ENCODE measurements at places on chromosomes 2 and 18.
A peak's percentile ranks its signal among the peaks of the same experiment; 100 is the strongest.

DNA sequence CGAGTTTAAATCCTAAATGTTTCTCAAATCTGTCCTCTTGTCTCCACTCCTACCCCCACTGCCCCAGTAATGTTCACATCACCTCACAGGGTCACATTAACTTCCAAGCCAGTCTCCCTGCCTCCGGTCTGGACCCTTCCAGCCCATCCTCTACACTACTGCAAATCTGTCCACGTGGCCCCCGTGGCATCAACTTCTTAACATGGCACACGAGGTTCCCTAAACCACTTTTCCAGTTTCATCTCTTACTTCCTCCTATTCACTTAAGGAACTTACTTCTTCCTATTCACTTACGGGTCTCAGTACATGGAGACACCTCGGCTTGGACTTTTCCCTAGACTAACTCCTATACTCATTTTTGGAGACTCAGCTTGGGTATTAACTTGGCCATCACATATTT, 27.0 kb downstream of the MRPL33 start:
- DNase-seq: no peak

DNA sequence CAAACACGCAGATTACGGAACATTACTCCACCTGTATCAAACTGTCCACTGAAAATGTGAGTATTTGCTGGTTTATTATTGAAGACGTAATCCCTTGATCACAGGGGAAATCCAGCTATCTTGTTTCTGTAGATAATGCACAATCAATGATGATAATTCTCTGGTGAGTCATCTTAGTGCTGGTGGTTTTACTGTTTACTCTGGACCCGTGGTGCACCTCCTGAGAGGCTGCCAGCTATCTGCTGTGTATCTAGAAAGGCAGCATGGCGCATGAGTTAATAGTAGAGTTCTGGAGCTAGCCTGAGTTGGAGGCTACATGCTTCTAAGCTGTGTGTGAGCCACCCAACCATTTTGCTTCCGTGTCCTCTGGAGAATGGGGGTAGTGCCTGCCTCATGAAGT, 6.5 kb downstream of the NCAPH start:
- peak; percentile 92 for DNase-seq

DNA sequence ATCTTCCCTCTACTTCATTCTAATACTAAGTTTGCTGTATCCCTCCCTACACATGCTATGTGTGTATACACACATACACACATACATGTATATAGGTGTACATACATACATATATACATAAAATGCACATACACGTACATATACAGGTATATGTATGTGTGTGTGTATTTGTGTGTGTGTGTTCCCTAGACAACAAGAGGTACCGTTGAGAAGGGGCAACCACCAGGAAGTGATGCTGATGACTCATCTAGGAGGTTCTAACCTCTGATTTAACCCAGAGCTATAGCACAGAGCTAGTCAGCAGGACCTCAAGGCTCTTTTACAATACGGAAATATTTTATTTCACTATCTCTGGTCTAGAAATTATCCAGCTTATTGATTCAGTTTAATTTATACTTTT, 139.2 kb downstream of the LAMA3 start:
- no peak for DNase-seq

DNA sequence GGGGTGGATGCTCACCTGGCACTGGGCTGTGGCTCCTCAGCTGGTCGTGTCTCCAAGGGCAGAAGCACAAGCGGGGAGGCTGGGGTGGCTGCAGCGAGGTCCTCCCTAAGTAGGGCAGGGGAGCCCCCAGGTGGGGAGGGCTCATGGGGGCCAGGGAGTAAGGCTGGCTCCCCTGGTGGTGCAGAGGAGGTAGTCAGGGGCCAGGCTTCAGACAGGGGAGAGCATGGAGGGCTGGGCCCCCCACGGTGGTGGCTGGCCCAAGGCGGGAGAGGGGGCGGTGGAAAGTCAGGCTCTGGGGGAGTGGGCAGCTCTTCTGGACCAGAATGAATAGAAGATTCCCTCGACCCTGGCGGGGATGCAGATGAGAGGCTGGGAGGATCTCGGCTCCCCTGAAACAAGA, 8.1 kb upstream of the SFXN5 start:
- no peak for DNase-seq

GRCh38 chr2:148161909-148162435, 141.1 kb downstream of the MBD5 start:
- no peak for DNase-seq

Measured in osteoblast (primary cell).